Cerebellum (tissue), 4 donors: ENCODE measurements at places on chromosomes 12 and 14. TPM values are rescaled to one million over a fixed set of nuclear protein-coding genes. Genes with fewer than 3 reads are reported as not detected.

Gene CLSTN3
- total RNA-seq: 57.6 TPM

Gene TMX1
- 28.6 TPM for total RNA-seq

Gene TAS2R9
- total RNA-seq: 1.7 TPM

Gene ZBTB39
- total RNA-seq: 9.4 TPM

Gene POTEM
- total RNA-seq: not detected

Gene KRT74
- not detected for total RNA-seq

Gene ING4
- 53.1 TPM for total RNA-seq

Gene NPFF
- not detected for total RNA-seq

Gene MNAT1
- total RNA-seq: 71.0 TPM

Gene ERBB3
- total RNA-seq: 4.7 TPM

Gene PIK3C2G
- 10.5 TPM for total RNA-seq

Gene CPNE6
- 0.36 TPM for total RNA-seq

Gene LALBA
- total RNA-seq: not detected

Gene DBX2
- 0.73 TPM for total RNA-seq

Gene DTX1
- total RNA-seq: 18.4 TPM

Gene PLA2G1B
- total RNA-seq: 0.64 TPM

Gene C2CD5
- 149 TPM for total RNA-seq

Gene ANO2
- 17.1 TPM for total RNA-seq

Gene LBHD2
- total RNA-seq: not detected

Gene ASIC1
- total RNA-seq: 20.5 TPM

Gene AICDA
- not detected for total RNA-seq

Gene MDM2
- 60.4 TPM for total RNA-seq

Gene TAS2R7
- 0.91 TPM for total RNA-seq

Gene TMEM63C
- total RNA-seq: 16.9 TPM

Gene AMHR2
- not detected for total RNA-seq

Gene INHBC
- not detected for total RNA-seq

Gene PMEL
- total RNA-seq: 0.54 TPM

Gene GYS2
- not detected for total RNA-seq

Gene FAIM2
- 14.1 TPM for total RNA-seq

Gene ASB2
- total RNA-seq: 0.54 TPM

Gene CEP290
- 64.7 TPM for total RNA-seq

Gene RNASE7
- not detected for total RNA-seq

Gene TAMALIN
- total RNA-seq: 5.4 TPM
